ENCODE measurements at places on chromosomes 3 and 15. TPM values are rescaled to one million over a fixed set of nuclear protein-coding genes. Genes with fewer than 3 reads are reported as not detected.

The CADPS gene
- 1.6 TPM for polyA plus RNA-seq

The SUCNR1 gene
- 0.35 TPM for polyA plus RNA-seq

The GRIP2 gene
- polyA plus RNA-seq = 0.90 TPM

DNA sequence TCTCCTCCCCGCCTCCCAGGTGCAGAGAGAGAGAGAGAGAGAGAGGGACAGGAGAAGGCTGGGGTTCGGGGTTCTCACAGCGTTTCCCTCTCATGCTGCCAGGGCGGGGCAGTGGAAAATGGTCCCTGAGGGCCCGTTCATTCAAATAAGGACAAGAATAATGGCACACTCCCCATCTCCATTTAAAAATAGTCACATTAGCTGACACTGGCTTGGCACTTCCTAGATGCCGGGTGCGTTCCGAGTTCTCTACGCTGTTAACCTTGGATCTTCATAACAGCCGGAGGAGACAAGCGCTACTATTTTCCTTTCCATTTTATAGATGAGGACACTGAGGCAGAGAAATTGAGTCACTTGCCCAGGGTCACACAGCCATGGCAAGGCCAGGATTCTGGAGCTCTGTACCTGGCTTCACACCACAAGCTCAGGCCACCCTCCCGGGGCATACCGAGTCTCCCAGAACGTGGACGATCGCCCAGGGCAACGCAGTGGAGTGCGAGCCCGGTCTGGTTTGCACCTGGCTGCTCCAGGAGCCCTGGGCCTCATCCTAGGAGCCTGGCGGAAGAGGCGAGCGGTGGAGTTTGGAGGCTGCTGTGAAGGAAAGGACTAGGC, 608 bp upstream of the SLC6A6 start:
- no peak for DNase-seq

DNA sequence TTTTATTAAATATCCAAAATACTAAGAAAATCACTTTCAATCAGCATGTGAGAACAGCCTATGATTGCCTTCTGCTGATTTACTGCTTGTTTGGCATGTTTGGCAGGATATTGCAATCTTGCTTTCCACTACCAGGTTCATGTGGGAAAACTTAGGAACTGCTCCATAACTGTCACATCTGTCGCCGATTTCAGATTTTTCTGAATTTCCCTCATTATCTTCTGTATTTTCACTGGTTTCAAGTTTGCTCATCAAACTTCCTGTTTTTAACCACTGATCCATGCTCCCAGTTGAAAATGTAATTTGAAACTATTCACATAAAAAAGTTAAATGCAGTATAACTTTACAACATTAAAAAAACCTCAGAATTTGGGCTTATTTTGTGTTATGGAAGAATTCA, 93.0 kb downstream of the NFKBIZ start:
- no peak for DNase-seq

GRCh38 chr3:162702768-162703385, 1206.3 kb downstream of the OTOL1 start:
- DNase-seq = no peak

DNA sequence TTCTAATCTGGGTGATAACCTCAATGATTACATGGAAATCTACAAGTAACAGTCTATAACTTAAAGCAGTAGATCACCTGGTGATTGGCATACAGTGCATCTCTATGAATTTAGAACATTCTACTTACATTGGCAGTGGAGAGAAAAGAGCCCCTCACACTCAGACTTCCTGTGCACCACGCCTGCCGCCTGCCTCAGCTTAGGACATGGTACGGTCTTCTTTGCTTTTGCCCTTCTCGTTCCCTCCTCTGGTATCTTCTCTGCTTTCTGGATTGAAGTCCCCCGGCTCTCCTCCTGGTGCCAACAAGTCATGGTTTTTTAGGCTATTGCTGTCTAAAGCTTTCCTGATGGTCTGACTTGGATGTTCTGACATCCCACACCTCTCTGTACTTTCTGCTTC, 7.9 kb upstream of the KCNMB3 start:
- DNase-seq = no peak

- DNase-seq = no peak
These were observed 287.1 kb downstream of the IL5RA start for GRCh38 chr3:2823031-2823430.

DNA sequence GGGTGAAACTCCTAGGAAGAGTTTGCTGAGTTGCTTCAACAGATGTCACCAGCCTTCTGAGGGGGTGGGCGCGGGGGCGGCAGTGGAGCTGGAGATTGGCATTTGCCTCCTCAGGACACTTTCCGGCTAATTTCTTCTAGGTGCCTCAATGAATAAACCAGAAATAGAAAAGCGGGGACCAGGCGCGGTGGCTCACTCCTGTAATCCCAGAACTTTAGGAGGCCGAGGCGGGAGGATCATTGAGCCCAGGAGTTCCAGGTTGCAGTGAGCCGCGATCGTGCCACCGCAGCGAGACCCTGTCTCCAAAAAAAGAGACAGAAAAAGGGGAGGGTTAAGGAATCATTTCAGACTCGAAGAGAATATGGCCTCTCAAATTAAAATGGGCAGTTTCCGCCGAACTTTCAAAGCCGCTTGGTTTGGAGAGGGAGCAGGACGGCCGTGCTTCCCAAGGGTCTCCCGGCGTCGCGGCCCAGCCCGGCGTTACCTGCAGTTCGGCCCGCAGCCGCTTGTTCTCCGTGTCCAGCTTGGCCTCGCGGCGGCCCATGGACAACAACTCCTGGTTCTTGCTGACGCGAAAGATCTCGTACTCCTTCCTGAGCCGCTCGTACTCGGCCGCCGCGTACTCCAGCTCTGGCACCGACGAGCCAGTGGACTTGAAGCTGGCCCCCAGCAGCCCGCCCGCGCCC, 587 bp downstream of the NPHP3 start:
- DNase-seq = peak; percentile 85

The EPB42 gene
- 0.06 TPM for polyA plus RNA-seq

DNA sequence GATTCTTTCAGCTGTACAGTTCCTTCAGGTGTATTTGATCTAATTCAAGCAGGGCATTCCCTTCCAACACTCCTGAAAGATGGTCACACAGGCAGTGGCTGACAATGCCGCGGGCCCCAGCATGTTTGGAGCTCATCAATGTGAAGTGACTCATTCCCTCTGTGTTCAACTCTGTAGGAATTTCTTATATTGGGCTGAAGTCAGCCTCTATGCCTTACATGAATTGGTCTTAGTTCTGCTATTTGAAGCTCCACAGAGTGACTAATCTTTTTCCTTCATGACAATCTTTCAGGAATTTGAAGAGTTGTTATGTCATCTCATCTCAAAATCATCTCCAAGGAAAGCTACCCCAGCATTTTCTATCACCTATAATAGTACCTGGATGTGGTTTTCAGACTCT, 142.5 kb upstream of the C2CD4B start:
- no peak for DNase-seq

The STAB1 gene
- 18.0 TPM for polyA plus RNA-seq

GRCh38 chr15:93047621-93048425, 41.2 kb downstream of the RGMA start:
- no peak for DNase-seq

The BMF gene
- polyA plus RNA-seq = 4.8 TPM

The NR1D2 gene
- 7.7 TPM for polyA plus RNA-seq

DNA sequence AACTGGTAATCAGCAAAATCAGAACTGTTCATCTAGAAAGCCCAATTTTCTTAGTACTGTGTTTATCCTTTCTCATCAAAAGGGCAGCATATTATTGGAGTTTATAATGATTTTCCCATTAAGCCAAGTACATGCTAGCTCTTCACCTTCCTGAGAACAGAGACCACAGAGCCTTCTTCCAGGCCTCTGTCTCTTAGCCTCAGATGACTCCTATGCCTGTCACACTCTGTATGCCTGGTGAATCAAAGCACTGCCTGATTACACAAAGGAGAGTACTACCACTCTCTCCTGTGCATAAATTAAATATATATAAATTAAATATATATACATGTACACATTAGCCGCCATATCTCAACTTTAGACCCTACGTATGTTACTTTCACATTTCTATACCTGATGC, 636.1 kb downstream of the NTRK3 start:
- no peak for DNase-seq

DNA sequence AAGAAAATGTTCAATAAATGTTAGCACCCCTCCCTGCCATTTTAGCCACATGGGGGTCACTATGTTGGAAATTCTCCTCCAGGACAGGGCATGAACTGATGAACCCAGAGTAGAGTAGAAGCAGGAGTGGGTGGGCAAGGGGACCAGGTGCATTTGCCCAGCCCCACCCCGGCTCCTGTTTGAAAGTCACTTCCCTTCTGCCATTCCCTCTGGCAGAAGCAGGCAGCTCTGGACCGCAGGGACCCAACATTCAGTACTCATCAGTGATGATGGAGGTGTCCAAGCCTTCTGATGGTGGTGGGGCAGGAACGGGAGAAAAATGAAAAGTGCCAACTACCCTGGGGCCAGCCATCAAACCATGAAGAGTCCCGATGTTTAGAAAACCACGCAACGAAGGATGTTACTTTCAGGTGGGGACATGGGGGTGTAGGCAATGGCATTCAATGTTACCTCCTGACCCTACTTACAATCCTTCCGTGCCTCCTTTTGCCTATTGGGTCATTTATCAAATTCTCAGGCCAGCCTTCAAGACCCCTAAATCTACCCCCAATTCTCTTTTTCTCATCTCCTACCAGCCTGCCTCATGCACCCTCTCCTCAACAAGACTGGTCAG, 17.2 kb downstream of the UBAP1L start:
- no peak for DNase-seq

GRCh38 chr3:187852842-187853730, 107.8 kb upstream of the BCL6 start:
- DNase-seq = no peak

The PFKFB4 gene
- polyA plus RNA-seq = 8.0 TPM

The SCAMP5 gene
- polyA plus RNA-seq = 2.4 TPM

The GOLGA8S gene
- 0.03 TPM for polyA plus RNA-seq

The CHRM5 gene
- not detected for polyA plus RNA-seq

GRCh38 chr3:58203541-58203940, 7.2 kb downstream of the DNASE1L3 start:
- no peak for DNase-seq

The CADM2 gene
- polyA plus RNA-seq = 0.46 TPM

The LRRC31 gene
- 81.1 TPM for polyA plus RNA-seq

The ARGFX gene
- not detected for polyA plus RNA-seq

The RTP3 gene
- not detected for polyA plus RNA-seq

- no peak for DNase-seq
These were observed 89.9 kb upstream of the FLNB start for GRCh38 chr3:57918123-57918837.

DNA sequence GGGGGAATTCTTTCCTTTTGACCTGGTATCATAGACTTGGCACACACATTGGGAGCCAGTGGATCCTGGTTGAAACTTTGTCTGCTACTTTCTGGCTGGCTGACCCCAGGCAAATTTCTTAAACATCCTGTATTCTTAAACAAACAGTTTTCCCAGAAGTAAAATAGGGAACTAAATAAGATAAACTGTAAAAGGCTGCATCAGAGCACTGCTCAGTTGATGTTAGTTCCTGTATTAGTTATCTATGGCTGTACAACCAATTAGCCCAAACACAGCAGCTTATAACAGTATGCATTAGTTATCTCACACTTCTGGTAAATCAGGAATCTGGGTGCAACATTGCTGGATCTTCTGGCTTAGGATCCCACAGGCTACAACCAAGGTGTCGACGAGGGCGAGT, 73.1 kb upstream of the SLCO3A1 start:
- no peak for DNase-seq

GRCh38 chr3:100665230-100665629, 44.1 kb upstream of the TFG start:
- DNase-seq = no peak

DNA sequence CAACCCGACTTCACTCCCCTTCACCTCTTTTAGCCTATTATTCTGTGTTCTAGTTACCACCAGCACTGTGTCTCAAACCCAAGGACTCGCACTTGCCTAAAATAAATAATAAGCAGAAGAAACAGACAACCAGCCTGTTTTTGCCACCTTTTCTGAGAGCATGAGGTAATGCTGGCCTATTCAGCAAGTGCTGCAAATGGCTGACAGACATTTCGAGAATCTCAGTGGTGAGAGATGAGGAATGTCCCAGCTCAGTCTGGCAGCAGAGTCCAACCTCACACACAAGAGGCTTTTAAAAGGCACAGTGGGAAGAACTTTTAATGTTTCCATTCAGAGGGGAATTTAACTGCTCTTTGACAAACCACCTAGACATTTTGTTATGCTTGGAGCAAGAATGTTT, 143.3 kb upstream of the GMNC start:
- DNase-seq = no peak

The WDR73 gene
- polyA plus RNA-seq = 18.7 TPM

DNA sequence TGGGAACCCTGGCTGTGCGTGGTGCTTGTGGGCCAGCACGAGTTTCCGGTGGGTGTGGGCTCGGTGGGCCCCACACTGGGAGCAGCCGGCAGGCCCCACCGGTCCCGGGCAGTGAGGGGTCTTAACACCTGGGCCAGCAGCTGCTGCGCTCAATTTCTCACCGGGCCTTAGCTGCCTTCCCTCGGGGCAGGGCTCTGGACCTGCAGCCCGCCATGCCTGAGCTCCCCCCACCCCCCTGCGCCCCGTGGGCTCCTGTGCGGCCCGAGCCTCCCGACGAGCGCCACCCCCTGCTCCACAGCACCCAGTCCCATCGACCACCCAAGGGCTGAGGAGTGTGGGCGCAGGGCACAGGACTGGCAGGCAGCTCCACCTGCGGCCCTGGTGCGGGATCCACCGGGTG, 49.4 kb downstream of the TM4SF18 start:
- DNase-seq = no peak

The CHRNA3 gene
- 0.23 TPM for polyA plus RNA-seq

GRCh38 chr3:195003006-195003892, 267.7 kb downstream of the XXYLT1 start:
- peak; percentile 83 for DNase-seq

The GOLGA6L4 gene
- polyA plus RNA-seq = 1.2 TPM

The PRR20G gene
- not detected for polyA plus RNA-seq

The NLGN1 gene
- 0.60 TPM for polyA plus RNA-seq

GRCh38 chr15:78276064-78276943, 11.9 kb downstream of the DNAJA4 start:
- no peak for DNase-seq

- DNase-seq = no peak
These were observed 84.5 kb upstream of the STT3B start for GRCh38 chr3:31448035-31448881.

The GOLGA6L10 gene
- 1.4 TPM for polyA plus RNA-seq

- DNase-seq = no peak
These were observed 983 bp downstream of the KBTBD12 start for GRCh38 chr3:127915937-127916493.

The NOX5 gene
- not detected for polyA plus RNA-seq

- no peak for DNase-seq
These were observed 92.1 kb upstream of the BLM start for GRCh38 chr15:90625037-90625436.

GRCh38 chr3:113825090-113825489, 13.5 kb upstream of the GRAMD1C start:
- DNase-seq = no peak

The SNAP23 gene
- polyA plus RNA-seq = 107 TPM

- DNase-seq = no peak
These were observed 44.0 kb downstream of the NUP210 start for GRCh38 chr3:13376091-13376490.

- DNase-seq = no peak
These were observed 35.6 kb downstream of the FRMD5 start for GRCh38 chr15:44159492-44159891.

The SLC24A5 gene
- not detected for polyA plus RNA-seq

Data from sigmoid colon (tissue), 7 donors.